ENCODE measurements at places on chromosomes 3 and 15.

DNA sequence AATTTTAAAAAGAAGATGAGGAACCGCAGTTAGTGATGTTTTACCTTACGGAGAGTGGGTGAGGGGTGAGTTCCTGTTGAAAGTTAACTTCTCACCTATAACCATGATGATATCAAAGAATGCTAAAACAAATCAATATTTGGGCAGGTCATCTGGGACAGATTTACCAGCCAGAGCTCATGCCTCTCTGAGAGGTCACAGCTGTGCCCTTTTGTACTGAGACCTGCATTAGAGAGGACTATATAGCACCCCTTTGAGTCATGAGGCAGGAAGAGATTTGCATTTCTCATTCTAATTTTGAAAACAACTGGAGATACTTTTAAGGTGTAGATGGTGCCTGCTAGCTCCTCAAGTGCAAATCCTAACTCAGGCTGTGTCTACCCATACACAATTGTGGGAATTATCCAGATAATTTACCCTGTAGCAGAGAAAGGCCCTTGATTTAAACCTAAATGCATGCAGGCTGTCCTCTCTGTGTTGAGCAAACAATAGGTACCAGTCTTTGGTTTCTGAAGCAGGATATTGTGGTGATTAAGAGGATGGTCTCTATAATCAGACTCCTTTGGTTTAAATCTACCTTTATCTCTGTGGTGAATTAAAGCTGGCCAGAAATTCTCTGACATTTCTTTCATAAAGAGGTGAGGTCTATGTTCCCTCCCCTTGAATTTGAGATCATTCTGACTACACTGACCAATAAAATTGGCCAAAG is 5.8 kb upstream of the TM4SF4 start:
- DNase-seq, result no peak

GRCh38 chr3:27074914-27075313 is 294.3 kb downstream of the NEK10 start:
- no peak for DNase-seq

GRCh38 chr3:23256741-23257435 is 53.8 kb downstream of the UBE2E2 start:
- DNase-seq, result no peak

DNA sequence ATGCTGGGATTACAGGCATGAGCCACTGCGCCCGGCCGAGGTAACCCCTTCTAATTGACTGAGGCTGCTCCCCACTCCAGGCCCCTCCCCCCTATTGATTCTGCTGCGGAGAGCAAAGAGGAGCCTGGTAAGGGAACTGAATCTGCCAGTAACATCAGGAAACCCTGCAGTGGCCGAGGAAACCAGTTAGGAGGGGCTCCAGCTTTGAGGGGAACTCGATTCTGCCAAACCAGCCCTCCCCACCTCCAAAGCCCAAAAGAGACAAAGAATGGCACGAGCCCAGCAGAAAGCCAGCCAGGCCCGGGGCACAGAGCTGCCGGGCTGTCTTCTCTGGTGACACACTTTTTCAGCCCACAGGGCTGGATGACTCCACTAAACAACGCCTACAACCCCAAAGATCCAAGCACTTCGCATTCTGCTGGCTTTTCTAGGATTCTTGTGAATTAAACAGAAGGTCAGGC is 15.0 kb upstream of the ACAD9 start:
- DNase-seq, result no peak

DNA sequence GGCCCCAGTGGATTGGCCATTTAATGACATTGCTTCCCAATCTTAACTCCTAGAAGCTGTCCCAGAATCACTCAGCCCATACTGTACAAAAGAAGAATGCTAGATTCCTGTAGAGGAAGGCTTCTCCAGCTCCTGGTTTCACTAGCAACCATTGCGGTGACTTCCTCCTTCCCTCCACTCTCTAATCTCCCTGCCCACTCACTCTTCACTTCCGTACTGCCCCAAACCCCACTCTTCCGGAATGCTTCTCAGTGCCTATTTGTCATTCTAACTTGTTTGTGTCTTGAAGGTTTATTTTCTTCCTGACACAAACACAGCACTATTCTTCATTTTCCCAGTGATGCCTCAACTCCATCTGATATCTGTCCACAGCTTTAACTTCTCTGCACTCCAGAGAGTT is 97.1 kb upstream of the SPATA16 start:
- no peak for DNase-seq

GRCh38 chr15:94252906-94253491 is 21.6 kb downstream of the MCTP2 start:
- DNase-seq, result no peak

DNA sequence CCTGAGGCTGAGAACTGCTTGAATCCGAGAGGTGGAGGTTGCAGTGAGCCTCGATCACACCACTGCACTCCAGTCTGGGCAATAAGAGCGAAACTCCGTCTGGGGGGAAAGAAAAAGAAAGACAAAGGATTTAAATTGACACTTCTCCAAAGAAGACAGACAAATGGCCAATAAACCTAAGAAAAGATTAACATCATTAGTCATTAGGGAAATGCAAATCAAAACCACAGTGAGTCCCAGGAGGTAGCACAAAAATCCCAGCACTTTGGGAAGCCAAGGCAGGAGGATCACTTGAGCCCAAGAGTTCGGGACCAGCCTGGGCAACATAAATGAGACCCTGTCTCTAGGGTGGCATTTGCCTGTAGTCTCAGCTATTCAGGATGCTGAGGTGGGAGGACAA is 12.6 kb downstream of the CLPX start:
- DNase-seq, result no peak

- DNase-seq, result no peak
Observed at GRCh38 chr3:33250712-33251111, 26.5 kb upstream of the FBXL2 start.

- DNase-seq, result no peak
Observed at GRCh38 chr3:169228522-169228921, 435.0 kb downstream of the MECOM start.

- DNase-seq, result no peak
Observed at GRCh38 chr3:141790171-141790570, 27.0 kb downstream of the GRK7 start.

DNA sequence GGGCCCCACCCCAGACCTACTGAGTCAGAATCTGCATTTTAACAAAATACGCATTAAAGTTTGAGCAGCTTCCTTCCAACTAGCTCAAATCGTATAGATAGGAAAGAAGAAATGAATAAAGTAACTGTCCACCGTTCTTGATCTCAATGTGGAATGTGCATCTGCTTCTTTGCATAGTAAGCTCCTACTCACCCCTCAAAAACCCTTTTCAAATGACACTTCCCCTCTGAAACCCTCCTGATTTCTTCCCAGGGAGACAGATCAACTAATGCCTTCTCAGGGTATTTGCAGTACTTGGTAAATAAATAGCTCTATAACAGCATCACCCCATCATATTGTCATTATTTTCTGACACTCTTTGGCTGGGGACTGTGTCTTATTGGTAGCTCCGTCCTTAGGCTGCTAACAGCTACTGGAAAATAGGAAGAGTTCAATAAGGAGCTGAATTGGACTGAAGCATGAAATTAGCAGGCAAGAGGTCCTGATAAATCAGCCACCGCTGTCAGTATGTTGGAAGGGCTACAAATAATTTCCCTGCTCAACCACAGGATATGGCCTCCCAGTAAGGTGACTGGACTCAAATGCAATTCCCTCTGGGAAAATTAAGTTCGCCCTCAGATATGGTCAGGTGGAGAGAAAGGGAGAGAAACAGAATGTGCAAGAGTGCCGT is 10.2 kb downstream of the OXTR start:
- no peak for DNase-seq

- no peak for DNase-seq
Observed at GRCh38 chr3:123419850-123420297, 29.0 kb downstream of the ADCY5 start.

GRCh38 chr3:102235679-102236078 is 199.1 kb upstream of the ZPLD1 start:
- no peak for DNase-seq

DNA sequence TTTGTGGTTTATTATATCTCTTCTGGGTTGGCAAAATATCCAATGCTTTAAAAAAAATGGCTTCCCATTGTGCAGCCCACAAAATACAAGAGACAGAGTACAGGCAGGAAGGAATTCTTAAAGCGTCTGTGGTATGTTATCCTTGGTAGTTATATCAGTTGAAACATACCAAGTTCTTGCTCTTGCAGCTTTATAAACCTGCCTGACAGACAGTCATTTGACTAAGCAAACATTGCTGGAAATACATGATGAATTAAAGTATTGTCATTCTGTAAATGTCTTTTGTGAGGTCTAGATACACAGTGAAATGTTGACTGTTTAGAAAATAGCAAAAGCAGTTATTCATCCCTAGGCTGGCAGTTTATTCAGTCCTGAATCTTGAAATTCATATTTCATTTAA is 44.8 kb upstream of the MAP3K13 start:
- DNase-seq, result no peak

DNA sequence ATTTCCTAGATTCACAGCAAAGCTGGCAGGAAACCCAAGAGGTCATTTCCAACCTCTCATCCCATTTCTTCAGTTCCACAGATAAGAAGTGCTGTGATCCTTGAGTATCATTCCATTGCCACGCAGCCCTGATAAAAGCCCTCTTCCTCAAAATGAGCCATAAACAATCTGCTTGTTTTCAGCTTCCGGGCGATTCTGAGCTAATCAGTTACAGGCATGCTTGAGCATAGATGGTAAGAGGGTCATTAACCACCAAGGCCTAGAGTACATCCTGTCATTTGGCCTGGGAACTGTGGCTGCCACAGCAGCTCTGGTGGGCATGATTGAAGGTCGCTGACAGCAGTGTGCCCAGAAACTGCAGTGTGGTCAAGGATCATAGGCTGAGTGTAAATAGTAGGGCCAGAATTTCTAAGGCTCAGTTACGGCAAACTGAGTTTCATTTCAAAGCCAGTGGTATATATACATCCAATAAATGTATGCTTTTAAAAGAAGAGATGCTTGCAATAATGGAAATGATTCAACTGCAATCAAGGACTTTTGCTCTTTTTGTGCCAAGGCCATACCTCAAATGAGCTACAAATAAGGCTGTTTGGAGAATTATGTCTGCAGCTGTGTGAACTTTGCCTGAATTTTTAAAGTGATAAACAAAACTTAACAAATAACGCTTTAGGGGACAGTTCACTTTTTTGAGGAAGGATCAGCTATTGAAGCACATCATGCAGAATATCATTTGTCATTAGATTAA is 47.3 kb downstream of the P3H2 start:
- no peak for DNase-seq

DNA sequence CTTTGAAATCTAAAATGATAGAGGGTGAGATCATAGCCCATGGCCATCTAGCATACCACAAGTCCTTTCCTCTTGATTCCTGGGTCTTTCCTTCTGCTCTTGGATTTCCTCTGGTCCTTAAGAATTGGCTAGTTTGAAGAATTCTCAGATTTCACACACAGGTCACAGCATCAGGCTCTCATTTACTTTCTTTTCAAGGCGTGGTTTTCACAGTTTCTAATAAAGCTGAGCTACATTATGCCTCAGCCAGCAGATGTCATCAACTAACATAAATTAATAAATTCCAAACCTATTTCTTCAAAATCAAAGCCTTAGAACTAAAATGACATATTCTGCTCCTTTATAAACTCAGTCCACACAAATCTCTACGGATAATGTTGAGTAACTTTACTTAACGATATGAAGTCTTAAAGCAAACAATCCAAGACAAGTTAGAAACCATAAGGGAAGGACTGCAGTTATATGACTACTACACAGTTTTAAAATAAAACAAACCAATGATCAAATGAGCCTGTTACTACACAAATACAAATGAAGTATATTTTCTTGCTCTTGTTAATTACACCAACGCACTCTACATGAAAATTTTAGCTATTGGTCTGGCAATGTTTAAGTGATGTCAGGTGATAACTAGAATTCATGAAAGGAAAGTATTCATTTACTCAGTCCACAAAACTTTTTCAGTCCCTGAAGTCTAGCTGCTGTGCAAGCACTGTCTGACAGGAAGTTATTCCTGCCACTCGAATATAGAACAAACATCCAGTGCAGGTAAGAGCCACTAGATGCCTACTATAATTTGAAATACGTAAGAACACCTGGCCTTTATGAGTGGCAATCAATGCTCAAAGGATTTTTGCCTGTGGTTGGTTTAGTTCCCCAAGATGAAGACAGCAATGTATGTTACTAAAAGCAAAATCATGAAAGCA is 9.2 kb downstream of the CCDC14 start:
- DNase-seq, result no peak

GRCh38 chr3:39707314-39707909 is 102.0 kb upstream of the MYRIP start:
- DNase-seq, result no peak

- no peak for DNase-seq
Observed at GRCh38 chr15:27623149-27623548, 476.0 kb downstream of the OCA2 start.

GRCh38 chr3:53704363-53704725 is 141.9 kb downstream of the CHDH start:
- no peak for DNase-seq

DNA sequence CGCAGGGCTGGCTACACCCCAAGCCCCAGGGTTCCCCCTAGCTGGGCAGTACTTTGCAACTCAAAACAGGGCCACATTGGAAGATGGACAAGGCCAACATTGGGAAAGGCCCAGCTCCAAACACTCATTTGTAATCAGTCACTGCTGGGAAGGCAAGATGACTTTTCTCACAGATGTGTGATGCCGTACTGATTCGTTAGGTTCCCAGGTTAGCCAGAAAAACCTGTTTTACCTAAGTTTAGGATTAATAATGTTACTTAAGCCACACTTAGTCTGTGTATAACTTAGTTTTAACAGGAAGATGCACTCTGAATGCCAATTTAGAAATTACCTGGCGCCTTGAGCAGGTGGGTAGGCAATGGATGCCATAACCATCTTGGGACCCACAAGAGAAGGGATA is 71.0 kb downstream of the ITGB5 start:
- no peak for DNase-seq

DNA sequence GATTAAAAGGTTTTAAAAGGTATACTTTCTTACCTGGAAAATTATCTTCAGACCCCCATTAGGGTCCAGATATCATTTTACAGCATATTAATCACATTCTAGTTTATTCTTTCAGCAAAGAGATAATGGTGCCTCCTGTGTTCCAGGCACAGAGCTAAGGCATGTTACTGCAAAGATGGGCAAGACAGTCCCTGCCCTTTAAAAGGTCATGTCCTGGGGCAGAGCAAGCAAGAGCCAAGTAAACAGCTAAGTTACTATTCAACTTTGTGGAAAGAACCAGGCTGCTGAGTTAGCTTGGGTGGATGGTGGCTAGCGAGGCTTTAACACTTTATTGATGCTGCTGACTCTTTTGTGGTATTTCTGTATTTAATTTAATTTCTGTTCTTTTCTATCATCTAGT is 75.0 kb downstream of the LRRC28 start:
- DNase-seq, result no peak

DNA sequence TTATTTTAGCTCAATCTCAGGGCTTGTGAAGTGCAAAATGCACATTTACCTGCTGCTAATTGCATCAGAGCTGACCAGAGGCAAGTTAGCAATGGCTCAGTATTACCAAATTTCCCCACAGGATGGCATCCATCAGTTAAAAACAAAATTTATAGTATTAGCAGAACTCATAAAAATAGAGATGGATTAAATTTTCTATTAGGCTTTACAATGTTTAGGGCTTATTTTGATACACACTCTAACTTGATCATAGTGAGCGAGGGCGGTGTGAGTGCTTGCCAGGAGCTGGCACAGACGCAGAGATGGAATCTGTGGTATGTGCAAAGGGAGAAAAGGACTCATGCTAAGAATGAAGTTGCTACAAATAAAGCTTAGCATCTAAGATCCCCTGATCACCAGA is 241.0 kb downstream of the NSUN3 start:
- no peak for DNase-seq

Data from stimulated activated CD4-positive, alpha-beta T cell treated with anti-CD3 and anti-CD28 coated beads, Interleukin-12 subunit alpha, Interleukin-12 subunit beta, amount 100 ng/mL, for 24 hours (primary cell).